ENCODE measurements at places on chromosomes 7 and 10.

DNA sequence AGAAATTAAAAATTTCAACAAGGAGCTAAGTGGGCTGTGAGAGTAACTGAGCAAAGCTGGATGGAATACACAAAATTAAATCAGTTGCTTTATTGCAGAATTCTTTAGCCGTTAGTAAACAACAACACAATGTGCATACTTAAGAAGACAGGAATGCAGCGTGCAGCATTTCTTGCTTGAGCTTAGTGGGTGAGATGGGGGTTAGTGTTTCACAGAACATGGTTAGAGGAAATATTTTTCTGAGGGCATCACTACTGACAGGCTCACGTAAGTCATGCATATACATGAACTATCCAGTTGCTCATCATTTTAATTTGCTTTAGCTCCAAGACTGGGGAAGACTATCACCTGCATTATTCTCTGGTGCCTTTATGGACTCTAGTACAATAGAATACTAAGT lies 80.8 kb downstream of the CD36 start:
- DNase-seq = no peak

GRCh38 chr7:111732923-111733322 lies 170.6 kb upstream of the IMMP2L start:
- no peak for DNase-seq

DNA sequence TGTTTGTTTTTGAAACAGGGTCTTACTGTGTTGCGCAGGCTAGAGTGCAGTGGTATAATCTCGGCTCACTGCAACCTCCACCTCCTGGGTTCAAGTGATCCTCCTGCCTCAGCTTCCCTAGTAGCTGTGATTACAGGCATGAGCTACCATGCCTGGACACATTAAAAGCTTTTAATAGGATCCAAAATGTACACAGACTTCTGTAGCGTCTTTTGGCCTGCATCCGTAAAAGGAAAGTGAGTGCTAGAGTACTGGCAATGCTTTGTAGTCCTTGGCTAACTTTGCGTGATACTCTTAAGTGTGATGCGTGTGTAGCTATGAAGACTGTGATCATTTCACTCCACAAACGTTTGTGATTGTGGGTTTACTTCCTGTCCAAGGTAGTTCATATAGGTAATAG lies 13.3 kb downstream of the ZRANB1 start:
- DNase-seq = no peak

DNA sequence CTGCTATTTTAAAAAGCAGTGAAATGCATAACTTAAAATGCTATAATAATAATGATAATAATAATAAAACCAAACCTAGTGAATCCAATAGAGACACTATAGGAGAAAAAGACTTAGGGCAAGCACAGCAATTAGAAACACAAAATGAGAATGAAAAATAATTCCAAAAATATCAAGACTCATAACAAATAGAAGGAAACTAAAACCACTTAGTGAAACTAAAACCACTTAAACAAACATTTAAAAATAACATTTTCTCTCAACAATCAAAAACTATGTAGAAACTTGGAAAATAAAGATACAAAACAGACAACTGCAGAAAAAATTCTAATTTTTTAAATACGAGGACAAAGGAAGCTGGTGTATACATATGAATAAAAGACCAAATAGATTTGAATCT lies 655.2 kb upstream of the NRG3 start:
- DNase-seq = no peak

DNA sequence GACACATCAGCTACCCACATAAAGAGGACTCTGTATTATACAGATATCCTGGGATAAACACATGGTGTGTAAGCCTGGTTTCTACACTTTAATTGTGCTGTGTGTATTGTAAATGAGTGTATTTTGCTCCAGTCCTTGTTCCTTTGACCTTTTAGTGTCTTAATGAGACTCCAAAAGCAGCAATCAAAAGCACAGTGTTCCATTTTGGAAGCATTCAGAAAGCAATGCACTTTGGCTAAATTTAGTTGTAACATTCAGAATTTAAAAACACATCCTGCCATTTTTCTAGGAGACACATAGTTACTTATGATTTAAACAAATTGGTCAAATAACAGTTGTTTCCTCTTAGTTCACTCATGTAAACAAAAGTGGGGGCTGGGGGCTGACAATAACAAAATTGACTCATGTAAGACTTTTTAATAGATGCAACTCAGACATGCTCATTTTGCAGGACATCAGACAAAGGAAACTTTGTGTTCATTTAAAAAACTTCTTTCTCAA lies 122.2 kb downstream of the GPR37 start:
- no peak for DNase-seq

GRCh38 chr10:98858525-98858924 lies 377.1 kb downstream of the HPSE2 start:
- no peak for DNase-seq

DNA sequence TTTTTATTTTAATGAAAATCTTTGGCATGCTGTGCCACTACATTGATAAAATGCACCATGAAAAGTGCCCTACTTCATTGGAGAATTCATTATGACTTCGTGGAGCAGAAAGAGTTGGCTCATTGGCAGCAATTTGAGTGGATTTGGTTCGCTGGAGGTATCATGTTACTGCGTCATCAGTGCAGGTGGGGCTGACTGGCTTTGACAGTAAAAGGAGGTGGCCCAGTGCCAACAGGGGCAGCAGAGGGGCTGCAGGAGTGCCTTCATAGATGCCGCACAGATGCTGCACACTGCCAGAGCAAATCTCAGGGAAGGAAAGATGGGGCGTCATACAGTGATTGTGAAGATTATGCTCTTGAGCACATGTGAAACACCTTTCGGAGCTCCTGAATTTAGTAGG lies 22.2 kb downstream of the FZD1 start:
- DNase-seq = no peak

GRCh38 chr10:132916421-132916841 lies 25.9 kb downstream of the CFAP46 start:
- no peak for DNase-seq

- peak; percentile 83 for DNase-seq
Measured at GRCh38 chr10:78972160-78972946, 96.4 kb upstream of the ZMIZ1 start.

DNA sequence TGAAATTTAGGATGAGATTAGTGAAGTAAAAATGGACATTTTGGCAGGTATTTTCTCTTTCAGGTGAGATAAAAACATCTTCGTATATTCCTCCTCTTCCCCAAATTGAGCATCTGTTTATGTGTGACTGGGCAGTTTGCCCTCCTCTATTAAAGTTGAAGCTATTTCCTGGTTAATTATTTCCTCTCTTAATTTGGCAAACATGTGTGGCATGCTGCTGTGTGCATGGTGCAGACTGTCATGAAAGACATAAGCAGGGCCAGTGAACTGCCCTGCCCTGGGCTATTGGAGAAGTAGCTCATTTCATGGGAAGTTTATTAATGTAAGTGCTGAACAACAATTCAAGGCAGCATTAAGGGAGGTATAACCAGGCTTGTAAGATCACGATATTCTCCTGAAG lies 52.6 kb downstream of the EVX1 start:
- DNase-seq = no peak

GRCh38 chr10:119518936-119519335 lies 23.6 kb downstream of the RGS10 start:
- DNase-seq = no peak

GRCh38 chr7:104848138-104848990 lies 165.6 kb upstream of the KMT2E start:
- peak; percentile 54 for DNase-seq

GRCh38 chr7:80611353-80611752 lies 27.1 kb upstream of the CD36 start:
- no peak for DNase-seq

- peak; percentile 45 for DNase-seq
Measured at GRCh38 chr10:46247808-46248569, 38.8 kb upstream of the ANTXRL start.

- no peak for DNase-seq
Measured at GRCh38 chr7:90846192-90846591, 250.1 kb downstream of the CDK14 start.

DNA sequence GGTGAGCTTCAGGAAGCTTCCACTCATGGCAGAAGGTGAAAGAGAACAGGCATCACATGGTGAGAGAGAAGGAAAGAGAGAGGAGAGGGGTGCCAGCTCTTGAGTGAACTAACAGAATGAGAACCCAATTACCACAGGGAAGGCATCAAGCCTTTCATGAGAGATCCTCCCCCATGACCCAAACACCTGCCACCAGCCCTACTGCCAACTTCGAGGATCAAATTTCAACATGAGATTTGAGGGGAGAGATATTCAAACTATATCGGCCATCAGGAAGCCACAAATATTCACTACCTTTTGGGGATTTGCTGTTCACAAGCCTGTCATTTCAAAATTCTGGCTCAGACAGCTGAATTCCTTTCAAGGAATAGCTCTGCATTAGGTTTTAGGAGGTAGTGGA lies 39.9 kb upstream of the SMNDC1 start:
- DNase-seq = no peak

- no peak for DNase-seq
Measured at GRCh38 chr10:77415313-77415960, 222.2 kb downstream of the KCNMA1 start.

GRCh38 chr7:142964502-142965246 lies 2.5 kb upstream of the KEL start:
- no peak for DNase-seq

DNA sequence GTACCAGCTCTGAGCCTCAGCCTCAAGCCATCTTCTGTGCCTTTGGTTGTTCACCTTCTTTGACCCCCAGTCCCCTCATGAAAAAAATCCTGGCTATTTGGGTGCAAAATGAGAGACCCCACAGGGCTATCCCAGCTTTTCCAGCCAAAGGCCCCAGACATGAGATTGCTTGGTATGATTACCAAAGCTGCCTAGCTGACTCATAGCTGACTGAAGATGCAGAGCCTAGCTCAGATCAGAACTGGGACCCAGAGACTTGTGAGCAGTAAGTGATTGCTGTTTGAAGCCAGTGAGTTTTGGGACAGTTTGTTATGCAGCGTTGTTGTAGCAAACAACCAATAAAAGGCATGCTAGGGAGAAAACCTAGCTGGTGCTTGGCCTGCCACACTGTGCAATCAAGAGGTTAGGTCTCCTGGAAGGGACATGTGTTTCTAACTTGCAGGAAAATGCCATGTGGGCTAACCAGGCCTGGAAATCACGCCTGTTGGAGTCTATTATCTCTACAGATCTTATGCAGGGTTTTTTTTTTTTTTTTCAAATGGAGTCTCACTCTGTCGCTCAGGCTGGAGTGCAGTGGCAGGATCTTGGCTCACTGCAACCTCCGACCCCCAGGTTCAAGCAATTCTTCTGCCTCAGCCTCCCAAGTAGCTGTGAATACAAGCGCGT lies 48.0 kb upstream of the DAGLB start:
- DNase-seq = no peak

- DNase-seq = peak; percentile 64
Measured at GRCh38 chr10:29598851-29599311, 35.9 kb downstream of the SVIL start.

- peak; percentile 48 for DNase-seq
Measured at GRCh38 chr7:149791-150636, 42.4 kb upstream of the FAM20C start.

GRCh38 chr7:155656891-155657290 lies 12.4 kb downstream of the RBM33 start:
- DNase-seq = no peak

GRCh38 chr7:22945584-22945983 lies 68.3 kb downstream of the HYCC1 start:
- peak; percentile 14 for DNase-seq

DNA sequence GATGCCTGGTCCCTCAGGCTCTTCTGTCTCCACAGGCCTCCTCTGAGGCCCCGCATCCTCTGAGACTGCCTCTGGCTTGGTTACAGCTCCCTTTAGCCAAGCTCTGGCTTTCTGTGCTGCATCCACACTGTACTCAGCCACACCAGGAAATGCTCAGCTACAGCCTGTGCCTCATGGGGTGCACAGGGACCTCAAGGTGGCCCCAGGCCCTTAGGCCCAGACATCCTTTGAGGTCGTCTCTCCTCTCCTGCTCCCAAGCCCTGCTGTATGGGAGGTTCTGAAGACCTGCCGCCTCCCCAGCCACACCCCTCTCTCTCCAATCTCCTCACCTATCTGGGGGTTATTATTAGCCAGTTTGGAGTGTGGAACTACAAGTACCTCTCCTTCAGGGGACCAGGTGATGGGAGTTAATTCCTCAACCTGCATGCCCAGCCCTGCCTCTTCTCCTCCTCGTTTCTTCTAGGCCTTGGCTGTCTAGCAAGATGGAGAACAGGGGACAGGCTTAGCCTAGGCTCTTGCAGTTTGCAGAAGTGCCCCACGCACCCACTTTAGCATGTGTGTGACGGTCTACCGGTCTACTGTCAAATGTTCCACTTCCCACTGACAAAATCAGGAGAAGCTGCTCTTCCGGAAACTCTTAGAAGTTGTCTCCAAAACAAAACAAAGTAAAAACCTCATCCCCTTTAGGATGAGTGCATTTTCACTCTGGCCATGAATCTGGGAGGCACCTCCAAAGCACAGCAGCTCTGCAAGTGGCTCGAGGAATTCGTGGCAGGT lies 64.0 kb upstream of the WAC start:
- no peak for DNase-seq

GRCh38 chr7:50268223-50268622 lies 36.3 kb upstream of the IKZF1 start:
- no peak for DNase-seq

DNA sequence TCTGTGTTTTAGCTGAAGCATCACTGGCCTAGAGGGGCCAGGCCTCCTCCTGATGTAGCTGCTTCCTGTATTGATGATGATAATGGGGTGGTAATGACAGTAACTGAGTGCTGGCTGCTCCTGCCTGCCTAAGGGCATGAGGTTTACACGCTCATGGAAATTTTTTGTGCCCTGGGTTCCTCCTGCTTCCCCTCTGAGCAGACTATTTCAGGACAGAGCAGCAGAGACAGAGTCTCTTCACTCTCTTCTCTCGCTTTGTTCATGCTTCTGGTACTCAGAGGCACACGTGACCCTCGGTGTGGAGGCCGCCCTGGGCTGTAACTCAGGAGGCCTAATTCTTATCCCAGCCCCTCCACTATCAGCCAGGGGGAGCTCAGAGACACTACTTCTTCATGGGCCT lies 27.9 kb downstream of the LRRC20 start:
- DNase-seq = no peak

DNA sequence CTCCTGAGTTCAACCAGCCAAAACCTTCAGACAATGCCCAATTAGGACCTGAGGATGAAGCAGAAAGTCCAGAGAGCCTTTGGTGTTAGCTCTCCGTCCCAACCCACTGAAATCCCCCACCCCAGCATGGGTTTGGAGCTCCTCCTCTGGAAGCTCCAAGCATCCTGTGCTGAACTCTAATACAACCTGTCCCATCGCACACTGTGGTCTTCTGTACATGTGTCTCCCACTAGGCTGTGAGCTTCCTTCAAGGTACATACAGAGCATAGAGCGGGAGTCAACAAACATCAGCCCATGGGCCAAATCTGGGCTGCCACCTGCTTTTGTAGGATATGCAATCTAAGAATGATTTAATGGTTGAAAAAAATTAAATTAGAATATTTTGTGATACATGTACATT lies 166.5 kb downstream of the LSM5 start:
- no peak for DNase-seq

DNA sequence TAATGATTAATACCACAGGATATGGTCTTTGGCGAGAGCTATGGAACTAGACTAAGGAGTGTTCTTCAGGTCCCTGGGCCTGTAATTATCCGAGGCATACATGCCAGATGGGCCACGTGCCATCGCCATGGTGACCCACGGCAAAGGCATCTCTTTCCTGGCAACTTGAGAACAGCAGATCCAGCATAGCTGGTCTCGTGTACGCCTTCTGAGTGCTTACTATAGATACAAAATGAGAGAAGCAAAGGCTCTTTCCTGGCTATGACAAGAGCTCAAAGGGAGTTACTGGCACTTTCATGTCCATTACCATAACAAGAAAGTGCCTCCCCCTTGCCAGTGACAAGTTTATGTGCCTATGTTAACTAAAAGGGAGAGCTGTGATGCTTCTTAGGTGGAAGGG lies 26.0 kb upstream of the GLI3 start:
- peak; percentile 44 for DNase-seq
